ENCODE measurements at places on chromosomes 5 and 9.

DNA sequence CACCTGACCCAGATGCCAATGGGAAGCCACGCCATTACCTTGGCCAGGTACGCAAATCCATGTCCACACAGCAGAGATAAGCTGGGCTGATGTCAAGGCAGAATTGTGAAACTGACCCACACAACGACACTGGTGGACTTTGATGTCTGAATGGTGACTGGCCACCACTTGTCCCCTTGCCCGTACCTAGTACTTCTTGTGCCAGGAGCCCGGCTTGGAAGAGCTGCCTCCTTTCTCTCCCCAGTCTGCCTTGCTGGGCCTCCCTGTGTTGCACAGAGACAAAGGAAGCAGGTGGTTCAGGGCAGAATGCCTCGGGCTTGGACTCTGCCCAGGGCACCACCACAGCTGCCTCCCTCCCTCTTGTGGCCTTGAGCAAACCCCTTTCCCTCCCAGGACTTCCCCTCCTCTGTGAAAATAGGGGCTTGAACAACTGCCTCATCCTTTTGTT lies 23.3 kb downstream of the PTGES2 start:
- no peak for DNase-seq

- no peak for DNase-seq
Observed at GRCh38 chr5:73964352-73964865, 338.4 kb downstream of the ARHGEF28 start.

GRCh38 chr5:174323878-174324281 lies 278.4 kb downstream of the NSG2 start:
- DNase-seq: no peak

DNA sequence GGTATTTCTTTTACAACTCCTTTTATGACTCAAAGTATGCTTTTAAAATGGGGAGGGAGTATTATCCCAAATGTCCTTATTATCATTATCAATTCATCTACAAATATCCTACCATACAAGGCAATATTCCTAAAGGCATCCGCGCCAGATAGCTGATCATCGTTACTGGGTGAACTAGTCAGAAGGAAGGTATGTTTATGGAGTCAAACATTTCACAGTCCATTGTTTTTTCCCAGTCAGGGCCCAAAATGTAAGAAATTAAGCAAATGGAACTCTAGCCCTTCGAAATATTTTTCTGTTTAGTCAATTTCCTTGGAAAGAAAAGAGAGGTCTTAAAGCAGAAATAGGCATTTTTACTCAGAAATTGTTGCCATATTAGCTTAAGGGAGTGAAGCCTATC lies 188.5 kb upstream of the CCNG1 start:
- DNase-seq: peak; percentile 20

GRCh38 chr5:154296525-154297159 lies 106.1 kb downstream of the GALNT10 start:
- DNase-seq: no peak

DNA sequence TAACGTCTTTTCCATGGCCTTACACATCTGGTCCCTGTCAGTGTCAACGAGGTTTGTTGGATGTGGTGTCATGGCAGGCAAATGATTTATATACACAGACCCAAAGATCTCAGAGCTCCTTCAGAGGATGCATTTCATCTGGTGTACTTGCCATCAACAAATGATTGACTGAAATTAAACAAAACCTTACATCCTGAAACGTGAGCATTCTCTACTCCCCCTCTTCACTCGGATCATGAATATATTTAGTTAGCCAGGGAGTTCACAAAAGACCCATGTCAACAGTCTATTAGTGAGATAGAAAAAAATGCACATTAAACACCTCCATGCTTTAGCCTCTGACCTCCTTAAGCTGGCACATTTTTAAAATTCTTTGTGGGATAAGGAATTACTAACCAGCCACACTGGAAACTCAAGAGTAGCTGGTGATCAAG lies 215.6 kb downstream of the EFNA5 start:
- DNase-seq: peak; percentile 20

DNA sequence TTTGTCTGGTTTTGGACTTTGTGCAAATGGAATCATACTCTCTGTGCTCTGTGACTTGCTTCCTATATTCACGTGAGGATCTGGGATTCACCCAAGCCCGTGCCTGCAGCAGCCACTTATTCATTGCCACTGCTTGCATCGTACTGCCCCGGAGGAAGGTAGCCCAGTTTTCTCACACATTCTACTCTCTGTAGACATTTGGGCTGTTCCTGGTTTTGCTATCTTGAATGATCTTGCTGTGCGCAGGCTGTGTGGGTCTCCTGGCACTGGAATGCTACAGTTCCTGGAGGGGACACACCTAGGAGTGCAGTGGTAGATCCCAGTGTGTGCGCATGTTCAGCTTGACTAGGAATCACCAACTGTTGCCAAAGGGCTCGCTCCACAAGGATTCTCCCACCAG lies 99.2 kb upstream of the BOD1 start:
- DNase-seq: no peak

DNA sequence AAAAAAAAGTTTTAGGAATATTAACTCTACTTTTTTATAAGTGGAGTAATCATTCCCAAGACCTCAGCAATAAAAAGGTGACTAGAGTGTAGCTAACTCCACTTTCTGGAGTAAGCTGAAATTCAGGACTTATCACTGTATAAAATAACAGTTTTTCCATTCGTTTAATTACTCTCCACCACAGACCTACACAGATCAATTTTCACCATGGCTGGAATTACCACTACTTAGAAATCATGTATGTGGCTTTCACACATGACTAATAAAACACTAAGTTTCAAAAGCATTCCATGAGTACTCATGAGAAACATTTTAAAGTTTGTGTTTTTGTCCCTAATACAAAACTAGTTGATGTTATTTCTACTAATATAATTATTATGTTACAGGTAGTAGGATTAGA lies 9.9 kb downstream of the PLPP1 start:
- DNase-seq: no peak

- no peak for DNase-seq
Observed at GRCh38 chr5:45578270-45578669, 117.9 kb downstream of the HCN1 start.

- DNase-seq: no peak
Observed at GRCh38 chr5:123845356-123846100, 333.6 kb downstream of the CSNK1G3 start.

- DNase-seq: no peak
Observed at GRCh38 chr5:124087752-124088151, 575.8 kb downstream of the CSNK1G3 start.

DNA sequence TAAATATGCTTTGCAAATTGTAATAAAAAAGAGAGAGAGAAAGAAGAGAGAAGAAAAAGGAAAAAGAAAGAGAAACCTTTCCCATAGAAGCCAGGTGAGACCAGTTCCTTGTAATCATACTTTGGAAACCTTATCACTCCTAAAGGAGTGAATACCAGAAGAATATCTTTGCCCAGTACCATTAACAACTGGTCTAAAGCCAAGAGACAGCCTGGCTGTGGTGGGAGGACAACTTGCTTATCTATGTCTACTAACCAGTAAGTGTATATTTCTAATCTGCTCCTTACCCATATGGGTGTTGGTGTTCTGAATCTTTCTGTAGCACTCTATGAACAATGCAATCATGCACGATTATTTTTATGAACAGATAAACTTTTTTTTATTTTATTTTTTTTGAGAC lies 10.5 kb upstream of the TXN start:
- DNase-seq: no peak

DNA sequence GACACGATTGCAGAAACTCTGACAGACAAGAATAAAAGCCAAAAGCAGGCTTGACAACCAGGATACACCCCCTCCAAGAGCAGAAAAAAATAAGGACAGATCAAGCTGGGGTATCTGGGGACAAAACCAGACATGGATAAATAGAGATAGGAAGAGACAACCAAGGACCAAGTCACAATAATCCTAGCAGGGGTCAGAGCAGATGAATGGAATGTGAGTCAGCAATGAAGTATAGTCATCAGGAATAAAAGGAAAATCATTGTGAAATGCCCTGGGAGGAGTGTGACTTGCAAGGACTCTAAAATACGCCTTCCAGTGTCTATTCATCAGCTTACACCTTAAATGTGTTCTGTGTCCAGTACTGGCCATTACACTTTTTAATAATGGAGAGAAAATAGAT lies 206.8 kb downstream of the CAAP1 start:
- no peak for DNase-seq

GRCh38 chr5:83090169-83090568 lies 12.8 kb downstream of the XRCC4 start:
- DNase-seq: no peak

- no peak for DNase-seq
Observed at GRCh38 chr9:89594811-89595550, 9.8 kb upstream of the GADD45G start.

DNA sequence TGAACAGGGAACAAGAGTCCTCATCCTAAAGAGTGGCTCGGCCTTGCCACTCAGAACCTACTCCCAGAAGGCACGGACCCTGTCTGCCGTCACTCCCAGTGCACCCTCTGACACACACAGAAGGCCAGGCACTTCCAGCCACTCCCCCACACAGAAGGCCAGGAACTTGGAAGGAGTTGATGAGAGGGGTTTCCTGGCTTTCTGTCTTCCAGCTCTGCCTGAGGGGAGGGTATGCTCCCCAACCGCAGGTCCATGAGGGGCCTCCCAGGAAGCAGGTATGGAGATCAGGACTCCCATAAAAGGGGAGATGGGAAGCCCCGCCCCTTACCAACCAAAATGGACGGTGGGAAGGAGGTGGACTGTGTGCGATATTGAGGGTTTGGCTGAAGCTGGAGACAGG lies 247.6 kb upstream of the IRX4 start:
- no peak for DNase-seq

GRCh38 chr5:175534070-175534932 lies 55.9 kb downstream of the SFXN1 start:
- DNase-seq: peak; percentile 36

GRCh38 chr5:160438316-160439204 lies 16.9 kb downstream of the PTTG1 start:
- DNase-seq: peak; percentile 21

DNA sequence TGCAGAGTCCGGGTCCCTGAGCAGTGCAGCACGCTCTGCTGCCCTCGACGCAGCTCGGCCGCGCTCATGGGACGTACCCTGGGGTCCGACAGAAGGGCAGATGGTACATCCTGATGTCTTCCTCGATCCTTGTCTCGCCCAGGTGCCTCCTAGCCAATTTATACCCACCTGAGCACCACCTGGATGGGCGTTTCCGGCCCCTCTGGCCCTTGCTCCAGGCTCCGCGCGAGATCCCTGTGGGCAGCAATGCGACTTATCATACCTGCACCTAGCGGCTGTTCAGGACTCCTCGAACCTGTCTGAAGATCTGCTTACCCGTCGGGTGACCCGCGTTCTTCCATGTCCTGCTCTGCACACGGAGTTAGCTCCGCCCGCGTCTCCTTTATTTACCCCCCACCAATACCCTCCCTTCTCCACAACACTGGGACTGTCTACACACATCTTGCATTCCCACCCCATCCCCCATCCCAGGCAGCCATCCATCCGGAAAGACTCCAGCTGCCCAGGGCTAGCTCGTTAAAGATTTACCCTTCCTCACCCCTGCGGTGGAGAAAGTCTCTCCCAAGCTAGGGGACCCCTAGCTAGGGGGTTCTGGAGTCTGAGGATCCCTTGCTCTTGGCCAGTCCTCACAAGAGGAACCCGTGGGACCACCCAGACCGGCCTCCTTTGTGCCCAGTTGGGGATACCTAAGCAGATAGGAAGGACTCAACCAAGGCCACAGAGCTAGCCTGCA lies at the start of gene KIF12:
TSS of gene KIF12 (minus strand) at position 357 of the 733 bp plus-strand sequence. CDS start at position 341, 16 bp downstream.
- DNase-seq: no peak

- peak; percentile 76 for DNase-seq
Observed at GRCh38 chr9:109117856-109118807, 1.6 kb downstream of the TMEM245 start.

GRCh38 chr5:68287976-68288706 lies 72.6 kb downstream of the PIK3R1 start:
- no peak for DNase-seq

GRCh38 chr9:123053046-123053445 lies 19.6 kb downstream of the GPR21 start:
- DNase-seq: no peak

- no peak for DNase-seq
Observed at GRCh38 chr9:10701906-10702305, 89.1 kb upstream of the PTPRD start.

- peak; percentile 40 for DNase-seq
Observed at GRCh38 chr5:14809369-14810155, 62.0 kb downstream of the ANKH start.

DNA sequence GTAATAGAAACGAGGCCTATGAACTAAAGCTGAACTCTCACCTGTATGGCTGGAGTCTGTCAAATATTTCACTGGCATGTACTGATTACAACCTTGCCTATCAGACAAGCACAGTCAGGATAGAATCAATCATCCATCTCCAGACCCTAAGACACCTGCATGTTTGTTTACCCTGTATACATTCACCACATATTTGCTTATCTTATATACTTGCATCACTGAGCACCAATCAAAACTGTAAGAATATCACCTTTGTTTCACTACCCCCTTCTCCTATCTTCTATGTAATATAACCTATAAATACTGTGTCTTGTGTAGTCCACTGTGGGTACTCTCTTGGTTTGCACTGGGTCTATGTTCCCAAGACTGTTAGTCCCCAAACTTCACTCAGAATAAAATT lies 1085.7 kb downstream of the TAF11L14 start:
- no peak for DNase-seq

- no peak for DNase-seq
Observed at GRCh38 chr9:126500600-126501382, 112.9 kb upstream of the LMX1B start.

DNA sequence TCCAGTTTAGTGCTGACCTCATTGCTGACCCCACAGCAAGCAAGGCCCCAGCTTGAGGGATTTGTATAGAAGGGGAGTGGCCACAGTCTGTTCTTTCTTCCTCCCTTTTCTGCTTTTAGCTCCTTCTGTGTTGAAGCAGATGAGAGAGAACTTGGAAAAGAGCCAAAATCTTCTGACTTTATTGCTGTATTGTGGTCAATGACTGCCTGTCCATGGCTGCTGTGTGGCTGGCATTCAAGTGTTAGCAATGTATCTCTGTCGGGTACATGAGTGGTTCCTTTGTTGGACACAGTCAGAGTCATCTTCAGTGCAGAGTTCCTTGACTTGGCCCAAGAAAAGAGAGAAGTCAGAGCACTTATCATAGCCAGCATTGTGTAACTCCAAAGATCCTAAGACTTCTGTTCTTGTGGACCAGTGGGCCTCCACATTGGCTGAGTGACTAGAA lies 154.1 kb downstream of the LRRC70 start:
- no peak for DNase-seq

GRCh38 chr5:75536147-75536546 lies 24.5 kb downstream of the POLK start:
- DNase-seq: no peak

DNA sequence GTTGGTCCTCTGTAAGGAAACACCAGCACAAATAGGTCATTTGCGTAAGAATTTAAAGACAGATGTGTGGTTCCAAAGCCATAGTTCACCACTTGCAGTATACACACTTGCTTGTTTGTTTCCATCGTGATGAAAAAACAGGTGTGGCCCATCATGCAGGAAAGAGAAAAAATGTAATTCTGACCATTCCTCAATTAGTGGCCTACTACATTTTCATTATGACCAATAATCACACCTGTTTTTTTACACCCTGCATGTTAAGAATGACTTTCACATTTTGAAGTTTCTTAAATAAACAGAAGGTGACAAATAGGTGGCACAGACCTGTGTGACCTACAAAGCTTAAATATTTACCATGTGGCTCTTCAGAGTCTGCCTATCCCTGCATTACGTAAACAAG lies 2.2 kb upstream of the ICE1 start:
- DNase-seq: no peak

Data from fibroblast of skin of left quadriceps (primary cell).